ENCODE measurements at places on chromosomes 5 and 9.

DNA sequence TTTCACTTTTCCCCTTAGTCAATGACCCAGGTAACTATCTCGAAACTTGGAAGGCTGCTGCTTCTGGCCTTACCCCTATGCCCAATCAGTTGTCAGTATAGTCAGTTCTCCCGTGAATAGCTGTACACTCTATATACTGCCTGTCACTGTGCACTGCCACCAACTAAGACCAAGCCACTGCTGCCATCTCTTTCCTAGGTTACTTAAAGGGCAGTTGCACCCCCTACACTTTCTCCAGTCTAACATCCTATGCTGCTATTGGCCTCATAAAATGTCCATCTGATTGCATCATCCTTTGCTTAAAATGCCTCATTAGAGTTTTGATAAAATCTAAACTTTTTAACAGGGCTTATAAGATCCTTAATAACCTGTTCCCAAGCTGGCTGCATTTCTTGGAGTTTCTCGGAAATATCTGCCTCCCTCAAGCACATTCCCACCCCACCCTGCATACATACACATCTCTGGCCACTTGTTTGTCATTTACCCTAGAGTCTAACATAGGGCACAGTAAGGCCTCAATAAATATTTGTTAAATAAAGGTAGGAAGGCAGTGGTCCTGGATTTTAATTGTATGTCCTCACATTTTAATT is 32.8 kb upstream of the TNFAIP8 start:
- DNase-seq, result no peak

DNA sequence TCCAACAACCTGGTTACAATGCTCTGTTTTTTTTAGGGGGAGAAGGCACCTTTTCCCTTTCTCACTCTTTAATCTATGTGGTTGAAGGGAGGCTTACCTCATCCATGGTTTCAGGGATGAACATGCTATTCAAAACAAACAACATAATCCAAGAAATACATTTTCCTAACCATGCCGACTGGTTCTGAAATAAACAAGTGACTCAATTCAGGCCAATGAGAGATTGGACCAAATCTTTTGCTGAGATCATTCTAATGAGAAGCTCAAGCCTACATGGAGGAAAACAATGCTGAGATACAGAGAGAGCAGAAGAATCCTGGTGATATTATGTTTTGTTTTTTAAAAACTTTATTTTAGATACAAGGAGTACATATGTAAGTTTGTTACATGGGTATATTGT is 46.8 kb upstream of the ELL2 start:
- DNase-seq, result no peak

DNA sequence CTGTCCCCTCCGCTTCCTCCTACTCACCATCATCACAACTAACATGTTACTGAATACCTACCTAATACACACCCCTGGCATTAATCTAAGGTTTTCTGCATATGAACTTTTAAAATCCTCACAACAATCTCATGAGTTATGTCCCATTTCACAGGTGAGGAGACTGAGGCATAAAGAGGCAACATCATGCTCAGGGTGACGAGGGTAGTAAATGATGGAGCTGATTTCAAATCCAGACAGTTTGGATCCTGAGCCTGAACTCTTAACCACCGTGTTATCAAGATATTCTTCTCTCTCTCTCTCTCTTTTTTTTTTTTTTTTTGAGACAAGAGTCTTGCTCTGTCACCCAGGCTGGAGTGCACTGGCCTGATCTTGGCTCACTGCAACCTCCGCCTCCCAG is 12.9 kb upstream of the EEIG1 start:
- DNase-seq, result no peak

DNA sequence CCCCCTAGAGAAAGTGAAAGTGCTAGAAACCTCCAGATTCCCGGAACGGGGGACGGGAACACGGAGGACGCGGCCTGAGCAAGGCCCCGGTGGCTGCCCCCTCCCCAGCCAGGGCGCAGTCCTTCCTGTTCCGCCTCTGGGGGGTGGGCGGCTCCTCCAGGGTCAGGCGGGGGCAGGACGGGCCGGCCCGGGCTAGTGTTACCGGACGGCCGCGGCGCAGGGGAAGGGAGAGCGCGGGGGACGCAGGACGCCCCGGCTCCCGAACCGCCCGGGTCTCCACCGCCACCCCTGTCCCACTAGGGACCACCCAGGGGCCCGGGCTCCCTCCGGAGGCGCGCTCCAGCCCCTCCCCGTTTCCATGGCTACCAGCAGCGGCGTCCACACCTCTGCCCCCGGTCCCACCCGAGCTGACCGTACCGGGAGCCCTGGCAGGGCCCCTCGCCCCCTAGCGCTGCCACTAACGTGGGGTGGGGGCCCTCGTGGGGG is 579 bp downstream of the SLC12A7 start:
- no peak for DNase-seq

DNA sequence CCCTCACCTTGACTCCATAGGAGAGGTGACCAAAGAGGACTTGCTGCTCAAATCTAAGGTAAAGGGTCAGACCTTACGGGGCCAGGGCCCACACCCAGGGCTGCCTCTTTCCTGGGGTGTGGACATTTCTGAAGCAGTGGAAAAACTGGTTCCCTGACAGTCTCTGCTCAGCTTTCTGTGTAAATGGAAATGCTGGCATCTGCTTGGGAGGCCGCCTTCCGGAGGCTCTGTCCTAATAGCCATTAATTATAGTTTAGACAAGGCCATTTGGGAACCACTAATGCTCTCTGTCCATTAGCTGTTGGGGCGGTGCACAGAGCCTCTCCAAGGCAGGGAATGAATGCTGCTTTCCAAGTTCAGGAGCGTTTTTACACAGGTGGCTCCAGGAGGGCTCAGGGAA is 17.3 kb downstream of the USP20 start:
- no peak for DNase-seq

DNA sequence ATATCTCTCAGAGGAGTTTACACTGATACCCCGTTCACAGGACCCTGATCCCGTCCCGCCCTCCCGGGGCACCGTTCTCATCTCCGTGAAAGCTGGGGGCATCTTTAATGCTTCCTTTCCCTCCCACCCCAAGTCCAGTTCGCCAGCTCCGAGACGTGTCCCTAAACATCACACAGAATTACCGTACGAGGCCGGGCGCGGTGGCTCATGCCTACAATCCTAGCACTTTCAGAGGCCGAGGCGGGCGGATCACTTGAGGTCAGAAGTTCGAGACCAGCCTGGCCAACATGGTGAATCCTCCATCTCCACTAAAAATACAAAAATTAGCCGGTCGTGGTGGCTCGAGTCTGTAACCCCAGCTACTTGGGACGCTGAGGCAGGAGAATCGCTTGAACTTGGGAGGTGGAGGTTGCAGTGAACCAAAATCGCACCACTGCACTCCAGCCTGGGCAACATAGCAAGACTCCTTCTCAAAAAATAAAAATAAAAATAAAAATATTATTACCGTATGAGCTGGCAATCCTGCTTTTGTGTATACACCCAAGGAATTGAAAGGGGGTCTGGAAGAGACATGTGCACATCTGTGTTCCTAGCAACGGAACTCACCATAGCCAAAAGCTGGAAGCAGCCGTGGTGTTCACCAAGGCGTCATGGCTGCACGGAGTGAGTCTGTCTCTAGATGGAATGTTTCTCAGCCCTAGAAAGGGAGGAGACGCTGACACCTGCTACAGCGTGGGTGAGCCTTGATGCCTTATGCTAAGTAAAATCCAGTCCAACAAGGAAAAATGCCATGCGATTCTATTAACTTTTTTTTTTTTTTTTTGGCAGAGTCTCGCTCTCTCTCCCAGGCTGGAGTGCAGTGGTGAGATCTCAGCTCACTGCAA is 1.2 kb upstream of the ABO start:
- DNase-seq, result no peak

GRCh38 chr5:133319905-133320520 is 268.2 kb downstream of the HSPA4 start:
- DNase-seq, result no peak

GRCh38 chr9:89536600-89536999 is 38.7 kb upstream of the SEMA4D start:
- no peak for DNase-seq

DNA sequence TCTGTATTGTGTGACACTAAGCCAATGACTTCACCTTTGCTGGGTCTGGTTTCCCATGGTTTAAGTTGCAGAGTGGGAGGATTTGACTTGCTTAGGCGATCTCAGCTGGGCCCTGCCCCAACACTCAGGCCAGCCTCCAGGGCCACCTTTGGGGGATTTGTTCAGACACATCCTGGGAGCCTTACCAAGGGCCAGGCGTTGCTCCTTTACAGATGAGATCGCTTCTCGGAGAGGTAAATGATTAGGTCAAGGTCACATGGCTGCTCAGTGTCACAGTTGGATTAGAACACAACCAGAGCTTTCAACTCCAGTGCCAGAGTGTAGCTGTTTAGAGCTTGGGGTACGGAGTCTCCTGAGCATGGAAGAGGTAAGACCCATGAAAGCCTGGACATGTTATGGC is 57.5 kb downstream of the COL27A1 start:
- DNase-seq, result no peak

DNA sequence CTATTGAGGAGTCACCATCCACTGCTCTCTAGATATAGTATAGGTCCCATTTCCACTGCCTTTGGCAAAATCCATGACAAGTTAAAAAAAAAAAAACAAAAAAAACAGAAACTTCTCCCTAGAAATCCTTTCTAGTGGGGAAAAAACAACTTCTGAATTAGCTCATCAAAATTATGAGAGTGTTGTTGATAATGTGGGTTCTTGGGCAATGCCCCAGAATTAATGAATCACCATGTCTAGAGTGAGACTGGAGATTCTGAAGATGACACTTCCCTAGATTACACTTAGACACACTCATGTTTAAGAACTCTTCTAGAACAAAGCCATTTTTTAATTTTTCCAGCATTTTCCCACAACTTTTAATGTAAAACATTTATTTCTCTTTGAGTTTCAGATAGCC is 728.0 kb upstream of the C9orf72 start:
- DNase-seq, result no peak

DNA sequence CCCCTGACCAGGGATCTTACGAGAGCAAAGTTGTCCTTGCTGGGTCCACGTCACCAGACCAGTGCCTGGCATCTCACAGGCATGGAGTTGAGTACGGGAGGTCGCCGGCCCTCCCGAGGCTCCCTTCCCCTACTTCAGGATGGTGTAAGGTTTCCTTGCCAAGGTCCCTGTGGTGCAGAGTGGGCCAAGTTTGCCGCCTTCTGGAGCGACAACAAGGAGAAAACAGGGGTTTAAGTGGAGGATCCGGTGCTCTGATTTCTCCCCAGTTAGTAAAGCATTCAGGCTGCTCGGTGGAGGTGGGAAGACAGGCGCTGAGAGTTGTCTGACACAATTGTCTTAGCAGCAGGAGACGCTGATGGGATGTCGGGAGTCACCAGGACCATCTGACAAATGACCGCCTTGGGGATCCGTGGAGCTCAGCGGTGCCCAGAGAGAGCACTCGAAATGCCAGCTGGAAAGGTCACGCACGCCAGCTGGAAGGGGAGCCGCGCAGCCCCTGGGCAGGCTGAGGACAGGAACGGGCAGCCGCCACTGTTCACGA is 37.3 kb downstream of the ADAMTS2 start:
- no peak for DNase-seq

GRCh38 chr5:42573386-42573785 is 150.1 kb downstream of the GHR start:
- no peak for DNase-seq

DNA sequence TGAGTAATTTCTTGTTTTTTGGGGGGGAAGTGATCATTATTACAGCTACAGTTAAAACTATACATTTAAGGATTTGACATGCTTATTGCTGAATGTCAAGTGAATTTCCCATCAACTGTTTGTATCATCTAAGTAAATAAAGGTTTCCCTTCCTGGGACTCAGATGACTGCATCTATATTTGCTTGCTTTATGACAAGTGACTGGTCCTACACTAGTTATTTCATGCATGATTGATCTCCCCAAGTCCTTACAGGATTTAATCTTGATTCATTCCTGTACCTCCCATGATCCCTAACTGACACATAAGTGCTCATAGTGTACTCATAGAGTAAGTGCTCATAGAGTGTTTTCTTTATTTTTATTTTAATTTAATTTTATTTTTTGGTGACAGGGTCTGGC is 2.8 kb downstream of the TXNDC8 start:
- no peak for DNase-seq

DNA sequence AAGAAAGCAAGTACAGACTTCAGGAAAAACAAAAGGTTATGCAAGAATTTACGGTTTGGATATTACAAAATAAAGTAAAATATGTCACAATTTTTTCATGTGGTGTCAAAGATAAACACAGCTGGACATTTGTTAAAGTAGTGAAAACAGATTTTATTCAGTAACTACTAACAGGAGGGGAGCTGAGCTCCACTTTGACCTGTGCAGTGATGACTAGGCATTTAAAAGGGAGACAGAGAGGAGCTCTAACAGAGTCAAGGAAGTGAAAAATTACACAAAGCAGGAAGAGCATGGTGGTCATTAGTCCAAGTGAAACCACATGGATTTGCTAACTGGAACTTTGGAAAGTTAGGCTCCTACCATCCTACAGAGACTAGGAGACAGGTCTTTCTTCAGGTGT is 263.6 kb upstream of the PCSK5 start:
- no peak for DNase-seq

DNA sequence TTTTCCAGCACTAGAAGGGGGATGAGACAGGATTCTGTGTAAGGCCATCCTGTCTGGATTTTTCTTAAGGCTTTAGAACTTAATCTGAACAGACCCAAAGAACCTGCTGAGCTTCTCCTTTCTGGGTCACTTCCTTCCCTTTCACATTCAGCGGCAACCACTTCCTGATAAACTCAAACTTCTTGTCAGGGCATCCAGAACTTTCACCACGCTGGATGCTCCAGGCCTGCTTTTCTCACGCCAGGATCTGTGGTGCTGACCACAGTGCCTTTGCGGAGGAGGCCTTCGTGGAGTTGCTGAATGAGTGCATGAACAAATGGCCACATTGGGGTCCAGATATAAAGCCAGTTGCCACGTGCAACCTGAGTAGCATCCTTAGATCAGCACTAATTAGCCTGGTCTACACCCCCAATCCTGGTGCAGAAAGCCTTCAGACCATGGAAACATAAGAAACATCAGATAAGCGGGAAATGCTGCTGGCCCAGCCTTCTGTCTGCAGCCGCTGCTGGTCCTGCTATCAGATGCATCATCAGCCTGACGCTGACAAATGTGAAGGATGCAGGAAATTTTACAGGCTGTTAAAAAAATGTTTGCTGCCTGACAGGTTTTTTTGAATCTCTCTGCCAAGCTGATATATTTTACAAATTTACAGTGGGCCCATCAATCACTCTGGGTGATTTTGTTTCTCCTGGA is 75.3 kb upstream of the BARHL1 start:
- DNase-seq, result no peak

DNA sequence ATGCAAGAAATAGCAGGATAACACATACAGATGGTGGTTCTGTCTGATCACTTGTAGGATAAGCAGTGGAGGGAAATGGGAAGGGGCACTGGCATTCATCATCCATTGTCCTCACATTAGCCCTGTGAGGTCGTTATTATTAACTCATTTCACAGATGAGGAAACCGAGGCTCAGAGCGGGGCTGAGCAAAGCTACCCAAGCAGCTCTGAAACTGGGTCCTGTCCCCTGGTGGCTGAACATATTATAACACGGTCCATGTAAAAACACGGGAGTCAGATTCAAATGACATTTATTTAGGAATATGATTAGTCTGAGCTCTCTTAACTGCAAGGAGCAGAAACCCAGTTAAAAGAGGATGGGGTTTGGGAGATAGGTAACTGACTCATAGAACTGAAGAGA is 43.1 kb downstream of the HRH2 start:
- no peak for DNase-seq

DNA sequence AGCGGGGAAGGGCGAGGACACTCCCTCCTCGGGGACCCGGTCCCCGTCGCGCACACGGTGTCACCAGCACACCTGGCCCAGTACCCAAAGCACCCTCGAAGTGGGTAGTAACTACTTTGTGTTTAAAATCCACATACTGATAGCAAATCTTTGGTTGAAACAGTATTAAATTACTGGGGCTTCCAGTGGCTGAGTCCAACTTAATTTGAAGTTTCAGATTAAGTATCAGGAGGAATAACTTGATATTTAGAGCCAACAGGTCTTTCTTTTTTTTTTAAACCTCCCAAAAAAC is 615 bp downstream of the ATG10 start:
- DNase-seq, result no peak
